ENCODE measurements at places on chromosomes 7 and 10.

- peak; percentile 92 for DNase-seq
These were observed 137.3 kb downstream of the TCF7L2 start for GRCh38 chr10:113087165-113088029.

- no peak for DNase-seq
These were observed 831 bp downstream of the CCDC7 start for GRCh38 chr10:32446536-32447406.

DNA sequence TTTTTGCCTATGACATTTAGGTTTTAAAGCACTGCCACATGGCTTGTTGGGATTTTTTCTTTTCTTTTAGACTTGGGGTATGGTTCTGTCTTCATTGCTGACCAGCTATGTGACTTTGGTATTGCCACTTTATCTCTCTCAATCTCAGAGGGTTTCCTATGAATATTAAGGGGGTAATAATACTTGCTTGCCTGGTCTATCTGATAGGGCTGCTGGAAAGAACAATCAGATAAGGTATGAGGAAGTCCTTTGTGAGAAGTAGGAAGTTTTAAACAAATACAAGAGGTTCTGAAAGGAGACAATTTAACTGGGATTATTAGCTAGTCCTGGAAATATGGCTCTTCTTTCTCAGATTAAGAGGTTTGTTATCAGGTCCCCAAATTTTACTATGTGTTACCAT is 80.8 kb downstream of the ZNF92 start:
- DNase-seq: no peak

- no peak for DNase-seq
These were observed 256.7 kb upstream of the GNAI1 start for GRCh38 chr7:79877874-79878465.

- DNase-seq: no peak
These were observed 166.3 kb downstream of the RNF133 start for GRCh38 chr7:122532406-122533269.

GRCh38 chr7:130853503-130854279 is 119.7 kb upstream of the KLF14 start:
- DNase-seq: peak; percentile 62

- DNase-seq: no peak
These were observed 64.9 kb downstream of the CTTNBP2 start for GRCh38 chr7:117808341-117808757.

DNA sequence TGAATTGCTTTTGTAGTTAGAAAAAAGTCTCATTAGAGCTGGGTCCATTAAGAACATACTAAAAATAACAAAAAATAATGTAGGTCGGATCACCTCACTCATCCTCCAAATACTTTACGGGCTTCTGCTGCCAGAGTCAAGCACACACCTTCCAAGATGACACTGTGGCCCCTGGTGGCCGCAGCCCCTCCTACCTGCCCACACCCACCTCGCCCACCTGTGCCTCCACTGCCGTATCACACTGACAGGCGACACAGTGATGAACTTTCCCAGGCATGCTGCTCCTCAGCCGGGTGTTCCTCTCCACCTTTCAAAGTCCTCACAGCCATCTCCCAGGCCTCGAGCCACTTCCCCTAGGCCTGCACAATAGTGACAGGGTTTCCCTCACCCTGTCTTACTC is 60.9 kb downstream of the STK17A start:
- DNase-seq: no peak

- DNase-seq: no peak
These were observed 14.9 kb downstream of the RHEB start for GRCh38 chr7:151504715-151505326.

GRCh38 chr10:19902456-19902855 is 86.2 kb downstream of the PLXDC2 start:
- no peak for DNase-seq

DNA sequence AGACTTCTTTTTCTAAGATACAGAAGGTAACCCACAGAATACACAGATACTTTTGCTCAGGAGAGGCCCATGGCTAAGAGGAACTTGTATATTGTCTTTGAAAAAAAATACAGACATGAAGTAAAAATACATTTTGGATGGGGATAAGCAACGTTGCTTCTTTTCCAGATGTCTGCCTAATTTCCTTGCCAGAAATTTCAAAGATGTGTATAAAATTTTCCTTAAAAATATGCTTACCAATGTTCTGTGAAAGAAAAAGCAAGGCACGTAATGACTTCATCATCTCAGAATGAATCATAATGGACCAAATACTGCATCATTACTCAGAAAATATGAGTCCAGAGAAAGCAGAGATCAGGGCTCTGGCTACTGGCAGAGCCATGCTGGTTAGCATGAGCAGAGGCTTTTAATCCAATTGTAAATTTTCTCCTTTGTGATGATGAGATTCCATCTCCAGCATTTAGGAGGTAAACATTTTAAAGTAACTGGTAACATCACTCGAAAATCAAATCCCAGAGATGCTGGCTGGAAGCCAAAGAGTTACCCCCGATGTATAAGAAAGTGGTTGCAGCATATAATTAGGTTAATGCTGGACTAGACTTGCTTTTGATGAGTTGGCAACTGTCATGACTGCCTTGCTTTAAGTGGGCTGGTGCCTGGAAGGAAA is 272.5 kb downstream of the SEMA3A start:
- DNase-seq: peak; percentile 15

GRCh38 chr10:88676283-88677060 is 12.2 kb downstream of the LIPF start:
- no peak for DNase-seq

DNA sequence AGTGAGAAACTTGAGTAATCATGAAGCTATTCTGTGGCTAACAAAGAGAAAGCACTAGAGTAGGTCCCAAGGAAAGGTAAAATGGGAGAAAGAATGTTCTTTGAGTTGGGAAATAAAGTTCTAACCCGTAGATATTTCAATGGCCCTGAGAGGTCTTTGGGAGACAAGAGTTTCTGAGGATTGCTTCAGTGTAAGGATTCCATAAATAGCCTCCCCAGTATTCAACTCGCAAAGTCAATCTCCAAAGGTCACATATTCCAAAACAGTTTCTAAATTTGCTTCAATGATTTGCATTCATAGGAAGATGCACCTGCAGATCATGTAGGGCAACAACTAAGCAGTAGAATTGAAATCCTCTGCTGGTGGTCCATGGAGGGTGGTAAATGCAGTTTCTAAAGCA is 238.5 kb downstream of the TMEM178B start:
- DNase-seq: no peak

- DNase-seq: no peak
These were observed 115.0 kb downstream of the FAM107B start for GRCh38 chr10:14659626-14660196.

DNA sequence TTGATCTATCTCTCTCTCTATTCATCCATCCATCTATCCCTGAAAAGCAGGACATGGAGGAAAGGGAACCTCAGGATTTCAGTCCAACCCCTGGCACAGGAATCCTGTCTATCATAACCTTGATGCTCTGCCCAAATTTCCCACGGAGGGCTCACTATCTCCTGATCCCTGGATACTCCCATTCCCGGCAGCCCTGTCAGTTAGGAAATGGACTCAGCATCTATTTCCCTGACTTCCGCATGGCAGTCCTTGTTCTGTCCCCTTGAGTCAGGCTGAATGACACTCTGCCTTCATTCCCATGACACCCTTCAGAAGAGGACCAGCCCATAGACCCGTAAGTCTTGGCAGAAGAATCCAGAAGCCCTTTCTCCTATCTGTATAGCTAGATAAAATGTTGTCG is 77.7 kb downstream of the VWA2 start:
- no peak for DNase-seq

DNA sequence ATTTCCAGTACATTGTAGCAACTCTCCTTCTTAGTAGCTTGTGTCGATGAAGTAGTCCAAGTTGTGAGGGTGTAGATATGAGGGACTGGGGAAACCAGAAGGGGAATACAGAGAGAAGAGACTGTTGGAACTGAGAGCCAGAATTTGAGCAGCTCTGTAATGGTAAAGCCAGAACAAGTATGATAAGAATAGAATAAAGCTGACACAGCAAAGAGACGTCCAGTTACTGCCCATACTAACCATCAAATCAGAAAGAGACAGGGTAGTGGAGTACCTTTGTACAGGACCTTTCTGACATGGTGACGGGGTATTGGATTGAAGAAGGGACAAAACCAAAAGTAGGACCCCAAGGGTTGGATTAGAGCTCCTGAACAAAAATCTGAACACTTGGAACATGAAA is 206.0 kb downstream of the SEMA3E start:
- DNase-seq: no peak

- DNase-seq: no peak
These were observed 6.1 kb downstream of the GUSB start for GRCh38 chr7:65975814-65976445.

DNA sequence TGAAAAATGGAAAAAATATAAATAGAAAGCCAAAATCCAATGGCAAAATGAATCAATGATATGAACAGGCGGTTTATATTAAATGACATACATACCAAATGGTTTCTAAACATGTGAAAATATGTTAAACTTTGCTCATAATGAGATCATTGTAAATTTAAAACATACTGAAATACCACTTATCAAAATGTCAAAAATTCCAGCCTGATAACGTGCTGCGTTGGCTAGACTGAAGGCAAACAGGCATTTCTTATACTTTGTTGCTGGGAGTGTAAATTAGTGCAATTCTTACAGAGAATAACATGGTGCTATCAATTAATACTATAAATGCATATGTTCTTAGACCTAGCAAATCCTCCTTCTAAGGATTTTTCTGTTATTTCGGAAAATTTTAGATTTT is 225.8 kb upstream of the FAM3C start:
- peak; percentile 10 for DNase-seq

GRCh38 chr10:5566614-5567013 is 41.9 kb downstream of the CALML3 start:
- no peak for DNase-seq

DNA sequence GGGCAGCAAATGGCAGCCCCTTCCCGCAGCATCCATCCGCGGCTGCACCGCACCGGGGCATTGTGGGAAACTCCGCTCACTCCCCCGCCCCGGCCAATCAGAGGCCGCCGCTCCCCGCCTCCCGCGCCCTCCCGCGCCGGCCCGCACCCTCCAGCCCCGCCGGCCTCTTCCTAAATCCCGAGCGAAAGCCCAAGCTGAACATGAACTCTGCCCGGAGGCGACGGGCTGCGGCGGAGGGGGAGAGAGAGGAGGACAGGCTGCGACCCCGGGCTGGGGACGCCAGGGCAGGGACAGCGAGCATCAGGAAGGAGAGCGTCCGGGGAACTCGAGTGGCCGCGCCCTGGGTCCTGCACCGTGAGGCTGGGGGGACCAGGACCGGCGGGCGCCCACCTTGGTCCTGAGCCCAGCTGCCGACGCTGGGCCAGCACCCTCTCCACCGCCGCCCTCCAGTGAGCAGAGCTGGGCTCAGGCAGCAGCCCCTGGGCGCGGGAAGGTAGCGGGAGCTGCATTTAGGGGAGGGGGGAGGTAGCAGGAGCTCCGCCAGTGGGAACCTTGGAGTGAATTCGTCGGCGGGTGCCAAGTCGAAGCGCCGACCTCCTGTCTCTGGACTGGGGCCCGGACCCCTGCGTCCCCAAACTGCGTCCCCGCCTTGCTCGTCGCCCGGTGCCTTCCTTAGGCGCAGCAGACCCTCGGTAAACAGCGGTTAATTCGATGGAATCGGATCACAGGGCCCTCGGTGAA is at the start of gene DGKI:
DGKI (minus strand) TSS at position 148 of the 741 bp plus-strand sequence.
- DNase-seq: no peak

GRCh38 chr7:51140199-51141164 is 176.1 kb downstream of the COBL start:
- no peak for DNase-seq

DNA sequence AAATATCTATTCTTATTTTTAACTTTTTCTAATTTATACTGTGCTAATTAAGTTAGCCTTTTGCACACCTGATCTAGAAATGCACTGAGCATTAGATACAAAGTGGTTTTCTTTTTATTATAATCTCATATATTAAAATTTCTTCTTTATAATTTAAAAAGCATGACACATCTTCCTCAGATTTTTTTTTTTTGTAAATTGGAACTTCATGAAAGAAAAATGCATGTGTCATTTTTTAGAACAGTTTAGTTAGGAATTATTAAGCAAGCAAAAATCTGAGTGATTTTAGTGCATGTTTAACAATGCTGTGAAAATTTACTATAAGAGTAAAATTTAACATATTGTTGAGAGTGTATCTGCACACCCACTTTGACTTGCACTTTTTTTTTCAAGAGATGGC is 367.9 kb downstream of the TFEC start:
- DNase-seq: no peak

GRCh38 chr7:128879939-128880746 is 17.5 kb downstream of the ATP6V1F start:
- DNase-seq: peak; percentile 12
